ENCODE measurements at places on chromosomes 1 and 21.
A peak's percentile ranks its signal among the peaks of the same experiment; 100 is the strongest.

- DNase-seq: no peak
Observed at GRCh38 chr1:22529901-22530621, 33.2 kb upstream of the EPHA8 start.

DNA sequence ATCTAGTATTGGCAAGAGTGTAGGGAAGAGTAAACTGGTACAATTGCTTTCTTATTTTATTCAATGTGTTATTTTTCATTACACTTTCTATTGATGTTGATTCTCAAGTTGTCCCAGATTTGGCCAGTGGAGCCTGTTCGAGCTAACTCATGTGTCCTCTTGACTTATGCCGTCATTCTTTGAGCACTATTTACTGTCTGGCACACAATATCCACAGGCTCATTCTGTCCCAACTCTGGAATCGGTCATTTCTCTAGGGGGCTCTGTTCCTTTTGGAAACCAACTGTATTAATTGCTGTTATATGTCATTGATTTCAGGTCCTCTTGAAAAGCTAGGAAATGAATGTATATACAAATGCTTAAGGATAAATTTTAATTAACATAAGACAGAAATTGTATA lies 22.4 kb upstream of the SFPQ start:
- DNase-seq: no peak

DNA sequence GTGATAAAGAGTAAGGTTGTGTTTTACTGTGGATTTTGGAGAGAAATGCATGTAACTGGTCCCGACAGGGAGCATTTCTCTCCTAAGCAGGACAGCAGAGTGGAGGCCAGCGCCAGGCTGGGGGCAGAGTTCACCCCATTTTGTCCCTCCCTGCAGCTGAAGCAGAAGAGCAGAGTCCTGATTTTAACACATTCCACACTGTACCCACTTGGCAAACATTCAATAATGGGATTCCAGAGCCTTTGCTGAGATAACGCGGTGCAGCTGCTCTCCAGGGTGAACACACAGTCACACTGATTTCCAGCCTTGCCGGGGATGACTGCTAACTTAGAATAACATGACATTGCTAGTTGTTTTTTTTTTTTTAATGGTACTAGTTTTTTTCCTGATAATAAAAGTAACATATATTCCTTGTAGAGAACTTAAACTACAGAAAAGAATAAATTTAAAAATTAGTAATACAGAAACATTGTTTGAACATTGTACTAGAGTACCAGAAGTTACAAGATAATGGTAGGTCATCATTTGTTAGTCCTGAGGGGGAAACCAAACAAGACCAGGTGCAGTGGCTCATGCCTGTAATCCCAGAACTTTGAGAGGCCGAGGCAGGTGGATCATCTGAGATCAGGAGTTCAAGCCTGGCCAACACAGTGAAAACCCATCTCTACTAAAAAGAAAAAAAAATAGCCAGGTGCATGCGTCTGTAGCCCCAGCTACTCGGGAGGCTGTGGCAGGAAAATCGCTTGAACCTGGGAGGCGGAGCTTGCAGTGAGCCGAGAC lies 77.2 kb downstream of the SCCPDH start:
- no peak for DNase-seq

- no peak for DNase-seq
Observed at GRCh38 chr1:208653426-208653825, 409.2 kb upstream of the PLXNA2 start.

DNA sequence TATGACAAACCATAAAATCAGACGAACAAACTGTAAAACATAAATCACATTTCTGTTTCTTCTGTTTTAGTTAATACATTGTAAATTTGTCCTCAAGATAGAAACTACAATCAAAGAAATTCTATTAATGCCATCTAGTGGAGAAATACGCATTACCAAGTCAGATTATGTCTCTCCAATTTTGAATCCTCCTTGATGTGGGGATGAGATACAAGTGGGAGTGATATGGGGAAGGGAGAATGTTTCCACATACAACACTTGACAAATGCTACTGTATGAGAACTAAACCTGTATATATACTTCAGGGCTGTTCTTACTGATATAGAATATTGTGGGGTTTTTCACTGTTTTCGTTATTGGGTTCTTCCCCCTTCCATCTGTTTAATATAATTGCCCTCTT lies 2.6 kb downstream of the HFM1 start:
- DNase-seq: no peak

GRCh38 chr1:37325010-37325409 lies 149.4 kb upstream of the ZC3H12A start:
- no peak for DNase-seq

- no peak for DNase-seq
Observed at GRCh38 chr1:29171521-29171920, 10.2 kb downstream of the SRSF4 start.

DNA sequence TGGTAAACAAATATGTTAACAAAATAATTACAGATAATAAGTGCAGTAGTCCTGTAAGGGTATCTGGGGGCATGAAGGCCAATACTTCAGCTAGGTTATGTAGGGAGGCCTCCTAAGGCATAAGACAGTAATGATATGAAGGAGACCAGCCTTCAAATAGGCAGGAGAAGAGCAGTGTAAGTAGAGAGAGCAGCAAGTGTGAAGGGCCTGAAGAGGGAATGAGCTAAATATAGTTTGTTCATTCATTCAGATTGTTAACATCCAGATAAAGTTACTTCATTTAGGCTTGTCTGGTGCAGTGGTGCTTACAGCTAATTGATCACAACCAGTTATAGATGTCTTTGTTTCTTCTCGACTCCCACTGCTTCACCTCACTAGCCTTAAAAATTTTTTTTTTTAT lies 71.1 kb downstream of the EPB41 start:
- DNase-seq: no peak

GRCh38 chr1:19079541-19080472 lies 123.3 kb upstream of the IFFO2 start:
- DNase-seq: no peak

DNA sequence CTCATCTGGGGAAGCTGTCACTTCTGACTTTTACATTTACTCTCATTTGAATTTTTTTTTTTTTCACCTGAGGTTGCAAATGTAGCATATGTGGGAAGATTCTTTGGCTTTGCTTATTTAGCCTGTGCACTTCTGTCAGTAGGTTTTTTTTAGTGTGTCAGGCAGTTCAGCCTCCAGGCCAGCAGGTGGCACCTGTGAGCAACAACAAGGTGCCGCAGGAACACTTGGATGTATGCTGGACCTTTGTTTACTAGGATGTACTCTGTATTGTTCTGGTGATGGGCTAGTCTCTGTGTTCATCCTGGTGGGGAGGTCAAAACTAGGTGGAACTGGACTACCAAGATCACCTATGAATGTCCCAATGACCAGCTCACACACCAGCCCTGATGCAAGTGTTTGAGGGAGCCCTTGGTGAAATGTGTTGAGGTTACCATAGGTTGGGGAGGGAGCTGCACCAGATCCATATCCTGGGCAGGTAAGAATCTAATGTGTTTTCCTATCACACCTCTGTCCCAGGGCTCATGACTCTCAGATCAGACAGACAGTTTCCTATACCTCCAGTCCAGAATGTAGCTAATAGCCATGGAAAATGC lies 618.2 kb downstream of the BRINP3 start:
- DNase-seq: no peak

DNA sequence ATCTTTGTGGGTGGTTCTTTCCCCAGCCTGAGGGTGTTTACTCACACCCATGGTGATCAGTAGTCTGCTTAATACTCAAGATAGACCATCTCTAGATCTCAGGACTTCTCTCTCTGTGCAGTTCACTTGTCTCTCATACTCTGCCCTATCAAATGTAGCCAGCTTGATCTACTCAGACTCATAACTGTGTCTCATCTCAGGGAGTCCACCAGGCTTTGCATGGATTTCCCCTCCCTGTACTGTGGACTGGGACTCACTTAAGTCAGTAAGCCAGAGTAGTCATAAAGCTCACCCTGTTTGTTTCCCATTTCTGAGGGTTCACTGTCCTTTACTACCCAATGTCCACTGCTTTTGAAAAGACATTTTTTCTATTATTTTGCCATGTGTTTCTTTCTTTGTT lies 41.8 kb downstream of the LYPLAL1 start:
- no peak for DNase-seq

- no peak for DNase-seq
Observed at GRCh38 chr1:175717610-175718540, 25.5 kb downstream of the TNR start.

- DNase-seq: no peak
Observed at GRCh38 chr1:215497528-215497927, 69.6 kb upstream of the KCTD3 start.

DNA sequence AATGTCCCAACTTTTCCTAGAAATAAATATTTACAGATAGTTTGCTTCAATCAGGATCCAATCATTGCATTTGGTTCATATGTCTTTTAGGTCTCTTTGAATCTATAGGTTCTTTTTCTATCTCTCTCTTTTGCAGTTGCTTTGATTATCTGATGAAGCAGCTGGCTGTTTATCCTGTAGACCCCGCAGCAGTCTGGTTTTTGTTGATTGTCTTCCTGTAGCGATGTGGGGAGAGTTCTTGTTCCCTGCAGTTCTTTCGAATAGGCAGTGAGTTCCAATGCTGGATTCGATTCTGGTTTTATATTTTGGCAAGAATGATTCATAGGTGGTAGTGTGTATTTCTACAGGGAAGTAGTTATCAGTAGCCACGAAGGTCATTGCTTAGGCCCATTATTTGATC lies 7.4 kb upstream of the MIXL1 start:
- no peak for DNase-seq

DNA sequence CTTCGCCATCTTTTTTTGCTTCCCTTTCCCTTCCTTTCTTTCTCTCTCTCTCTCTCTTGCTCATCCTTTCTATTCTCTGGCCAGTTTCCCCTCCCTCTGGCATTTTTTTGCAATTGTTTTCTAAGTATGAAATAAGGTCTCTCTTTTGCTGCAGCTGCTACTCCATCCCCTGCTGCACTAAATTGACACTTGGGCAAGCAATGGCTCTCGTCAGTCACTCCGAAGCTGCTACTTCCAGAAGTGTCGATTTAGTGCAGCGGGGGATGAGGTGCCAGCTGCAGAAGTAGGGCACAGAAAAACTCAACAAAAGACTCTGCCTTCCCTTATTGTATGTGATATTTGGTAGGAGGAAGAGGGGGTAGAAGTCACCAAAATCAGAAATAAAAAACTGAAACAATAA lies 642.3 kb downstream of the RWDD3 start:
- DNase-seq: no peak

DNA sequence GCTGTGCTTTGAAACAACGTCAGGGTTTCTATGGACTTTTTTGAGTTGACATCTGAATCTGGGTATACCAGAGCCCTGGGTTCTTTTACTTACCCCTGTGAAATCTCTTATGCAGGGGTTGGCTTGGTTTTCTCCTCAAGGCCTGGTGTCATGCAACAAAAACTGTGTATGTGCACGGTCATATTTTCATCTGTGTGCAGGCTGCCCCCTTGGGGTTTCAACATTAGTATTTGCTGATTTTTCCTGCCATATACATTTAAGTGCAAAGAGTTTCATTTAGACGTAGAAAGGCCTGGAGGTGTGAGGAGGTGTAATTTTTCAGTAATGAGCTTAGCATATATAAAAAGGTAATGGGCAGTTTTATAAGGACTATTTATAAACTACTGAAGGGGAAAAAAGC lies 22.0 kb upstream of the ZBTB18 start:
- DNase-seq: no peak

GRCh38 chr1:205037539-205037938 lies 5.5 kb upstream of the CNTN2 start:
- DNase-seq: no peak

GRCh38 chr1:22831729-22832413 lies 121.2 kb downstream of the EPHB2 start:
- DNase-seq: no peak

DNA sequence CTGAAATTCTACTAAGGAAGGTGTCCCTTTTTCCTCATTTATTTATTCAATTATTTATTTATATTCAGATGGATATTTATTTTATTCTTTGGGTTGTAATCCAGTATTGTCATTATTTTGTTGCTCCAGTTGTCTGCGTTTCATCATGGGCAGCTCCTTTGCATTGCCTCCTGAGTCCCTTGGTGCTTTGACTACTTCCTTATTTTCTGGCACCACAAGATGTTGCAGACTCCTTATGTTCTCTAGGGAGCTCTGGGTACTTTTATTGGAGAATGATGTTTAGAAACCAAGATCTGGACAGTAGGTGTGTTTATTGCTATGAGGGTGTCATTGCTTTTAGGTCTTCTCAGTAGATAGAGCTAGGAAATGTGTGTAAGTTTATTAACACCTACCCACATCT lies 59.9 kb upstream of the ERRFI1 start:
- DNase-seq: no peak

- no peak for DNase-seq
Observed at GRCh38 chr1:96515430-96515829, 206.2 kb upstream of the PTBP2 start.

GRCh38 chr1:213094446-213094845 lies 43.4 kb downstream of the RPS6KC1 start:
- DNase-seq: no peak

DNA sequence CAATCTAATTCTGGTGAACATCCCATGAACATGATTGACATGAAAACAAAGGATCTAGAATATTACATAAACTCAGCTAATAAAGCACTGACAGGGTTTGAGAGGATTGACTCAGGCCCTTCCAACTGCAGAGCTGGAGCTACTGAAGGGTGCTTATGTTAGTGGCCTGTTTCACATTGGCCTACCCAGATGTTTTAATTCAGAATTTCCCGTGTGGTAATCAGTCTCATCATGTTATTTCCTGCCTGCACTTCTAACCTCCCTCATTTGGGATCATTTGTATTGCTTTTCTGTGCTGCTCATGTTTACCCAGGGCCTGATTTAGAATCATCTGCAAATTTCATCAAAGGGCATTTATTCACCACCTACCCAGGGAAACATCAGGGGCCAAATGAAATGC lies 270.3 kb downstream of the PLPP3 start:
- no peak for DNase-seq

GRCh38 chr1:112257043-112257835 lies 138.8 kb upstream of the CTTNBP2NL start:
- no peak for DNase-seq

- DNase-seq: no peak
Observed at GRCh38 chr1:3777647-3778589, 5.4 kb downstream of the SMIM1 start.

- DNase-seq: no peak
Observed at GRCh38 chr1:108179018-108179417, 21.1 kb downstream of the SLC25A24 start.

DNA sequence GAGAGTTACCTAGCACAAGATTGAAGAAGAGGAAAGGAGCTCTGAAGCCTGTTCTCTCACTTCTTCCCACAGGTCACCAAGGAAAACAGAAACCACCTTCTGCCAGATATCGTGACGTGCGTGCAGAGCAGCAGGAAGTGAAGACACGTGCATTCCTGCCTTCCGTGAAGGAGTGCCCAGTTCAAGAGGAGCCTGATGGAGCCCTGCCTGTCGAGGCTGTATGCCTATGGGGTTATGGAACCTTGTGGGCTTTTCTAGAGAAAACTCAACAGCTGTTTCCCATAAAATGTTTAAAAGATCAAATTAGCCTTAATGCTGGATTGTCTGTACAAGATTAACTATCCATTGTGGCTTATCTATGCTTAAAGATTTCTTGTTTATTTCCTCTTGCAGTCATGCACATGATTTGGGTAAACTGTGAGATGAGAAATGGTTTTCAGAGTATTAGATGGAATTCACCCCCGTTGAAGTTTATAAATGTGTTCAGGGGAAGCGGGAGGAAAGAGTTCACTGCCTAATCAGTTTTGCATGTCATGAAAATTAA lies 27.8 kb downstream of the NTPCR start:
- no peak for DNase-seq

- DNase-seq: no peak
Observed at GRCh38 chr1:165629151-165629550, 1.9 kb upstream of the MGST3 start.

GRCh38 chr1:40980453-40981121 lies 1.1 kb downstream of the CTPS1 start:
- peak; percentile 61 for DNase-seq

Measured in activated naive CD4-positive, alpha-beta T cell treated with anti-CD3 and anti-CD28 coated beads, Interleukin-2, amount 50 U/mL, for 16 hours (primary cell).